ENCODE measurements at places on chromosomes 6 and 20.

GRCh38 chr6:37607944-37608343 is 89.7 kb downstream of the MDGA1 start:
- no peak for DNase-seq

GRCh38 chr6:124962639-124963415 is 590 bp downstream of the RNF217 start:
- peak; percentile 3 for DNase-seq

DNA sequence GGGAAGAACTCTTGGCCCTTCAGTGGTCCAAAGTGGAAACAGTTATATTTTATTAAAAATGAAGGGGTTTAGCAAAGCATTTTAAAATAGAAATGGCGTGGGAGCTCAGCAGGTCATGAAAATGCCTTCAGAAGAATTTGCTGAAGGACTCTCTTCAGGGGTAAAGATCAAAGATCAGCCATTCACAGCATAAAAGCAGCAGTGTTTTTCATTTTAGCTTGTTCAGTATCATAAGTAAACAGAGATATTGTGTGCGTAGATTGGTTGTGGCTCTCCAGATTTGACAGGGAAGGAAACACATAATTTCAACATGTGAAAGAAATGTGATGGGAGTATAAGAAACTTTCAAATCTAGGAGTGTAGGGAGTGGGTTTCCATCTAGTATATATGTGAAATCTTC is 519.2 kb upstream of the MAP3K7 start:
- DNase-seq: no peak

GRCh38 chr6:68497927-68498326 is 137.2 kb upstream of the ADGRB3 start:
- no peak for DNase-seq

- no peak for DNase-seq
These were observed 154.7 kb downstream of the ERMARD start for GRCh38 chr6:169906004-169906687.

DNA sequence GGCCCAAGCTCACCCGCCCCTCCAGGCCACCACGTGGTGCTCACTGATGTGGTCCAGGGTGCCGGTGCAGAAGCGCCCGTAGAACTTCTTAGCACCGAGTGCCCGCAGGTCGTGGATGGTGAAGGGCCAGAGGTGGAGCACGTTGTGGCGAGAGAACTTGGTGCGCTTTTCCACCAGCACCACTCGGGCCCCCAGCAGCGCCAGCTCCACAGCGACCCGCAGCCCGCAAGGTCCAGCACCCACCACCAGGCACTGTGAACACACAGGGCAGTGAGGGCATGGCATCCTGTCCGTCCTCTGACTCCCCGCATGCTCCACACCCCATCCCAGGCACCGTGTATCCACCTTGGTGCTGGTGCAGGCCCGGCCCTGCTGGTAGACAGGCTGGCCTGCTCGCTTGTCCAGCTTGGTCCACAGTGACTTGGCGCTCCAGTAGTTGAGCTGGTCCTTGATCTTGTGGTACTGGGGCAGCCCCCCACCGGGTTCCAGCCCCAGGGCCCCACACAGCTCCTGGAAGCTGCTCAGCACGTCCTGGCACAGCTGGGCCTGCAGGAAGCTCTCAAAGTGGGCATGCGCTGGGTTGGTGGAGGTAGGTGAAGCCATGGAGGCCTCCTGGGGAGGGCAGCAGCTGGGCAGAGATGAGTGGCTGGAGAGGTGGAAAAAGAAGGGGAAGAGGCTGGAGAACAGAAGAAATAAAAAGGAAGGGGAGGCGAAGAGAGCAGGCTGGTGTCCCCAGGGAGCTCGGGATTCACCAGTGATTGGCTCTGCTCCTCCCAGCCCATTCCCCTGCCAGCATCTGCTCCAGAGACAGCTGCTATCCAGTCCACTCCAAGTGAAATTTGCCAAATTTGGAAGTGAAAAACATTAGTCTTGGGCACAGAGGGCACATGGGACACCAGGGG is 1.7 kb downstream of the MICAL1 start:
- DNase-seq: no peak

DNA sequence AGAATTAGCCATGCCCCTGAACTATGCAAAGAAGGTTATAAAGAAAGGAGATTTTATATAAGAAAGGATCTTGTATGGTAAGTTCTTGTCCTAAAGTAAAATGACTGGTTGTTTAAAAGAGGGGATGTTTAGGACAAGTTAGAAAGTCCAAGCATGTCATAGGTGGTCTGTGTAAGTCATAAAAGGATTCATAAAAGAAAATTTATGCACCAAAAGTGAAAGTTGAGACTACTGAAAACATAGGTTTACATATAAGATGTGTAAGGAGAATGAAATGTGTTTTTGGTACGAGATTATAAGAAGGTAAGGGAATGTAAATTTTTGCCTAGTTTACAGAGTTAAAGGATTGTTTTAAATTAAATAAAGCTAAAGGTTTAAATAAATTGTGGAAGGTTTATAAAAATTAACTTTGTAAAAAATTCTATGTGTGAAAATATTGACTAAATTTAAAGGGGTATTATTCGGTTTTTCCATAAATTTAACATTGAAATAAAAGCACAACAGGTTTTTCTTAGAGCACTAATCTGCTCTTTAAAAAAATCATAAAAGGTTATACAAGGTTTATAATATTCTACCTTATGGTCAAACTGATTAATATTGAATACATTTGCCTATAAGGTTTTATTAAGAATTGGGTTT is 93.6 kb upstream of the UST start:
- no peak for DNase-seq

- DNase-seq: no peak
These were observed 178.8 kb downstream of the IBTK start for GRCh38 chr6:82068721-82069120.

DNA sequence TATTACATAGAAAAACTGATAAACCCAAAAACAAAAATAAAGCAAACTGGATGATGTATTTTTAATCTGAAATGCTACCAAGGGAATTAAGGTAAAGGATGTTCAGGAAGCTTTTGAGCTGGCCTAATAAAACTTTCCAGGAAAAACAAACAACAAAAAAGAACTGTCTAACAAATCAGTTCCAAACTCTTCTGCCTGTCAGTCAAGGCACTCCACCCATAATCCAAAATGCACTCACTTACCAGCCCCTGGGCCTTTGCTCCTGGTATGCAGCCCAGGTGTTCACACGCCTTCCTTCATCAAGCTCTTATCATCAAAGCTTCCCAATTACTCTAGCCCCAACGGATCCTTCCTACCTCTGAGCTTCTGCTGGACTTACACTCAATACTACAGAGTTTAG is 3.7 kb downstream of the EXOC2 start:
- no peak for DNase-seq

DNA sequence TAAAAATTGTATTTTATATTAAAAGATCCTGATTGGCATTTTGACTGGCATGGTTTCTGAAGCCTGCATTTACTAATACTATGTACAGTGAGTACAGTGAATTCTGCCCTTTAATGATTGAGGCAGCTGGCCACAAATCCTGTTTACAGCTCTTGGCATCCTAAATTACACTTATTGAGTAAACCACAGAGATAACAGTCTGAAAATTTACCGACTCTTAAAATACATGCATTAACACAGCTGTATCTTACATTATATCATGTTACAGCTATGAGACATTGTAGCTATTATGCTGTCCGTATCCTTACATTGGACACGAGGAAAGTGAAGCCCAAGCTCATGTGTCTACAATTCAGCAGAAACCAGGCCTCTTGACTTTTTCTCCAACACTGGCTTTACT is 90.8 kb downstream of the FAM83B start:
- DNase-seq: no peak

- DNase-seq: no peak
These were observed 109.6 kb downstream of the MANEA start for GRCh38 chr6:95686895-95687294.

DNA sequence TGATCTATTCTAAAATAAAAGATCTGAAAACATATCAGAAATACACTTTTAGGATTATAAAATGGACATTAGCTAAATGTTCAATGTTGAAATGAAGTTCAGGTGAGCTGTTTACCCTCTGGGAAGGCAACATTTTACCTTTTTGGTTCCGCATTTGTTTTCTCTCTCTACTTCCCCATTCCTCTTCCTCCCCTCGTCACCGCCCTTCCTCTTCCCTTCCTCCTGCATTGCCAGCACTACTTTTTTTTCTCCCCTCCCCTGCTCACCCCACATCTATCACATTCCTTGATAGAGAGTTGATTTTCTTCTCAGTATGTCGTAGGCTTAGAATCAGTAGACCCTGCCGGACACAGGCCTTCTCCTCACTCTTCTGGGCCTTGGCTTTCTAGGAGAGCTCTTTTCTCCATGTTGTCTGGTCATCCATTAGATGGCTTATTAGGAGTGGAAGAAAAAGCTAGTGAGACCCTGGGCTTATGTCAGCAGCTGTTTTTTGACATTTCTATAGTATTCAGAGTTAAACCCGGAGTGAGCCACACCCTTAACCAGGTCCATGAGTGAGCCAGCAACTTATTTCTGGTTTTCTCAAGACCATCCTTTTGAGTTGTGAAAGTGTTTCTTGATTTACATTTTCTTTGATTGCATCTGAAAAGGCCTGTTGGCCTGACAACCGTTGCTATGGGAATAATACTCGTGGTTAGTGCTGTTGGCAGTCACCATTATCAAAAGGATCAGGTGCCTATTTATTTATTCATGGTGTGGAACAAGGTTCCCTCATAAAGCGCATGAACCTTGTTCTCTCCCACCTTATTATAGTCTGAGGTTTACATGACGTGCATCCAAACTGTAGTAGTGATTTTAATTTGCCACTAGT is 90.9 kb downstream of the DTD1 start:
- no peak for DNase-seq

DNA sequence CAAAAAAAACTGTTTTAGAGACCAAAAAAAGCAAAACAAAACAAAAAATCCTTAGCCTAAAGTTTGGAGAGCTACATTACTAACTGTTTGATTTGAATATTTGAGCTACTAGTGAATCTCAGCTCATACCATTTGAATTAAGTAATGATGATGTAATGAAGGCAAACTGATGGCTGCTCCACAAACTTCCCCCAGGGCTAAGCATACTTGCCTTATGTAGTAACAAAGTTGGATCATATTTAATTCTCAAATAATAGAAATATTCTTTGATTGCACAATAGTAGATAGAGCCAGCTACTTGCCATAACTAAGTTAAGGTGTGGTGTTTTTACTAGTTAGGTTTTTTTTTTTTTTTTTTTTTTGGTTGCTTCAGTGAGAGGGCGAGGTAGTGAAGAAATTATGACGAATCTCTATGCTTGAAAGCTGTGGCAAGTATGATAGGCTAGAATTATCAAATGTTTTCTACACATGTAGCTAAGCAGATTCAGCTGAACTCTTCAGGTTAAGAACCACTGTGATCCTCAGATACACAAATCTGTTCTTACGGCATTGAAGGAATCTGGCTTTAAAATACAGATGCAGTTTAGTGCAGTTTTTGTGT is 2.9 kb downstream of the RAB32 start:
- no peak for DNase-seq

GRCh38 chr6:155311086-155311485 is 3.2 kb downstream of the TFB1M start:
- DNase-seq: no peak

- no peak for DNase-seq
These were observed 54.8 kb upstream of the TFAP2D start for GRCh38 chr6:50658561-50658960.

DNA sequence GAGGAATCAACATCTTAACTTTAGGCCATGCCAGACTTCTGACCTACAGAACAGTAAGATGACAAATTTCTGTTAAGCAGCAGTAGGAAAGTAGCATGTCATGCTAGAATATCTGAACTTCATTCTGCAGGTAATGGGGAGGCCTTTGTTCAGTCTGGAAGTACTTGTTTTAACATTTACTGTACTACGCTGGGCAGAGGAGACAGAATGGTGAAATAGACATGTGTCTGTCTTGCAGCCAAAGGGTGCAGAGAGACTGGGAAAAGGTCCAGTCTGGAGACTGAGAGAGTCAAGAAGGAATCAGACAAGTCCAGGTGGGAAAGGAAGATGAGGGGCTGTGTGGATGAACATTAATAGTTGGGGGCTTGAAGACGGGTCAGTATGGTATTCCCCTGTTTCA is 17.5 kb upstream of the ZBTB2 start:
- DNase-seq: no peak

DNA sequence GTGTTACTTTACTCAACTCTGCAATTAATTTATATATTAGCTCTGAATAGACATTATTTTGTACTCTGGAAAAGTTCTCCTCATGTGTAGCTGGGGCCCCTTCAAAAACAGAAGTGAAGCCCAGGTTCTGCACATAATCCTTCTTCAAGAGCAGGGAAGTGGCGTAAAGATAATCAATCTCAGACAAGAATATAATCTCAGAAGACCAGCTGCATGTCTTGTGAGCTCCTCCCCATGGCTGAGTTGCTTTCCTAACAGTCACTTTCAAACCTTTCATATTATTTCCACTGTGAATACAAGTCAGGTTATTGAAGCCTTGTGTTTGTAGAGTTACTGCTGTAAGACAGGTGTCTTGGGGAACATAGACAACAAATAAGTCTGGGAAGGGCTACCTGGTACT is 691.9 kb downstream of the RFPL4B start:
- DNase-seq: no peak

GRCh38 chr6:150157081-150157480 is 14.2 kb downstream of the PPP1R14C start:
- DNase-seq: no peak

GRCh38 chr6:28747631-28748157 is 176.1 kb downstream of the TRIM27 start:
- DNase-seq: peak; percentile 84

DNA sequence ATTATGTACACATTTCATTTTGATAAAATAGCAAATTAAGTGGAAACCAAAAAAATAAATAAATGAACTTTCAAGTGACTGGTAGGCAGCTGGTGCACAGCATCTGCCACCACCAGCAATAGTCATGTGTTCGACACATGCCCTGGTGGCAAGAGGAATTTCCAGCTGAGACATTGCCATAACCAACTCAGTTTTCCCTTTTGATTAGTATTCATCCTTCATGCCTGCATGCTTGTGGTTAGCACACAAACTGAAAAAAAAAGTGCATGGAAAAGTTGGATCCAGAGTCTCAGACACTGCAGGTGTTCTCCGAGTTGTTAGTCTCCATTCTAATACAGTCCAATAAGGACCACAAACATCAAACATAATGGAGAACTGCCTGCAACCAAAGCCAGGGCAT is 156.0 kb upstream of the SOX4 start:
- DNase-seq: no peak

DNA sequence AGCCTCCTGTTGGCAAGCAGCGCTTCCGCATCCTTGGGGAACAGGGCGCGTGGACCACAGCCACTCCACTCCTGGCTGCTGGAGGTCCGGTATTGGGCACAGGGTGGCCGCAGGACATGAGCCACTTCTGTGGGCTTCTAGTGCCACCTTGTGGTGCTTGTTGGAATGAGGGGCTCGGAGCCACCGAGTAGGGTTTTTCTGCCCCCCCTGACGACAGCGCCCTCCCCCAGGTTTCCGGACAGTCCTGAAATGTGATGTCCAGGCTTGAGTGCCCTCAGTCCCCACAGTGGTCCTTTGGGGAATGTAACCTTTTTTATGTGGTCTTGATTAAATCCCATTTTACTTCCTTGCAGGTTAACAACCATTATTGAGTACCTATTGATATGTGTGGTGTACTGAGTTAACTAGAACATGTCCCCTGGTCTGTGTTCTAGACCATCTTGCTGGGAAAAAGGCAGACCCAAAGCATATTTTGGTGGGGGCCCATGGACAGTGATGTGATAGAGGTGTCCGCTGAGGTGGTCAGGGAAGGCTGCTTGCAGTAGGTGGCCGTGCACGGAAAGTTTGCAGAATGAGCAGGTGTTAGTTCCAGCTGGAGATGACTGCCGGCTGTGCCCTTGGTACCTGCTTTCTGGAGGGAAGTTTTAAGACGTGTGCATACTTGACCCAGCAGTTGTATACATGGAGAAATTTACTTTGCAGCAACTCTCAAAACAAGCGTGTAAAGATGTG is 70.0 kb downstream of the PTPN1 start:
- DNase-seq: peak; percentile 55

All from activated CD4-positive, alpha-beta T cell treated with anti-CD3 and anti-CD28 coated beads, Interleukin-2, Interleukin-6, amounts not matched to agents 100 ng/mL and 50 ng/mL, durations not matched to agents 16 hours and 8 hours (primary cell).